ENCODE measurements at places on chromosomes 2 and 18. TPM values are rescaled to one million over a fixed set of nuclear protein-coding genes. Genes with fewer than 3 reads are reported as not detected.
A peak's percentile ranks its signal among the peaks of the same experiment; 100 is the strongest.

GRCh38 chr2:236731767-236732580 is 162.3 kb downstream of the ACKR3 start:
- DNase-seq, result no peak

DNA sequence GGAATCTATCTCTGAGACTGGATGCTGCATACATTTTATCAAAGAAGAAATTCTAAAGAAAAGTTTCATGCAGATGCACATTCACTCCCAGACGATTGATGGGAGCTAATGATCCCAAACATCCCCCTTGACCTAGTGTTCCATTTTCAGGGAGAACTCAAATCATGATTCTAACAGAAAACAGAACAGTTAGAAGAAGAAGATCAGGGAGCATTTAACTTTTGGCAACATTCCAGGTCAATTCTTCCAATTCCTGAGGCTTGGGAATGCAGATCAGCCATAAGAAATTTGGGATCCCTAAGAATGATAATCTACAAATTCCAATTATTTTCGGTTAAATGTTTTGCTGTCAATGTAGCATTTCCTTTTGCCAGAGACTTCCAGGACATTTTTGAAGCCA is 96.6 kb downstream of the CPO start:
- peak; percentile 37 for DNase-seq

GRCh38 chr18:35938158-35938557 is 34.3 kb upstream of the RMP24 start:
- DNase-seq, result no peak

- peak; percentile 9 for DNase-seq
Observed at GRCh38 chr2:29443151-29443550, 327.9 kb downstream of the CLIP4 start.

DNA sequence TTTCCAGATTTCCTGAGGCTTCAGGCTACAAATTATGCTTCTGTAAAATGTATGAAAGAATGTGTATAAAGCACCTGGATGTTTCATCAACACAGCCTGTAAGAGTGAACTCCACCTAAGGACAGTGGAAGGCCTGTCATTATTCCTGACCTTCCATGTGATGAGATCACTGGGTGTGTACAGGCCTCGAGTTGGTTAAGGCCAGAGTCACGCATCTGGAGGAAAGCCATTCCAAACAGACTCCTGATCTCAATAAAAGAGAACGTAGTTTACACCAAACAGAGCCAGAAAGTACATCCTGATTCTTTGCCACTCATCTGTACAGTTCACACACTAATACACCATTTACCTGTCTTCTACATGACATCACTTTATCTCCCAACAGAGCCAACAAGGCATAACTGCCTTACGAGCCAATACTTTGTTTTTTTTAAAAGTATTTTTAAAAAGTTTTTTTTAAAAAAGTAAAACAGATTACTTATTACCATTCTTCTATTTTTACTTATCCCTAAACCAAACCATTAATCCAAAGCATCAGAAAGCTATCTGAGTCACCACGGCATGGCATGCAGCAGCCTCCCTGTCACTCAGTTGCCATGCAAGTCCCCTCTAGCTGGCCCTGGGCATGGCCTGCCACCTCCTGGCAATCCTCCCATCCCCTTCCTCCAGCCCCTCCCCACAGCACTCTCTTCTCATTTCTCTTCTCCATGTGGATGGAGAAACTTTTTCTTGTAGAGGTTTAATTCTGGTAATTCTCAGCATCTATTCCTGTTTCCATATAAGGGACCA is 78.8 kb upstream of the TFCP2L1 start:
- DNase-seq, result no peak

DNA sequence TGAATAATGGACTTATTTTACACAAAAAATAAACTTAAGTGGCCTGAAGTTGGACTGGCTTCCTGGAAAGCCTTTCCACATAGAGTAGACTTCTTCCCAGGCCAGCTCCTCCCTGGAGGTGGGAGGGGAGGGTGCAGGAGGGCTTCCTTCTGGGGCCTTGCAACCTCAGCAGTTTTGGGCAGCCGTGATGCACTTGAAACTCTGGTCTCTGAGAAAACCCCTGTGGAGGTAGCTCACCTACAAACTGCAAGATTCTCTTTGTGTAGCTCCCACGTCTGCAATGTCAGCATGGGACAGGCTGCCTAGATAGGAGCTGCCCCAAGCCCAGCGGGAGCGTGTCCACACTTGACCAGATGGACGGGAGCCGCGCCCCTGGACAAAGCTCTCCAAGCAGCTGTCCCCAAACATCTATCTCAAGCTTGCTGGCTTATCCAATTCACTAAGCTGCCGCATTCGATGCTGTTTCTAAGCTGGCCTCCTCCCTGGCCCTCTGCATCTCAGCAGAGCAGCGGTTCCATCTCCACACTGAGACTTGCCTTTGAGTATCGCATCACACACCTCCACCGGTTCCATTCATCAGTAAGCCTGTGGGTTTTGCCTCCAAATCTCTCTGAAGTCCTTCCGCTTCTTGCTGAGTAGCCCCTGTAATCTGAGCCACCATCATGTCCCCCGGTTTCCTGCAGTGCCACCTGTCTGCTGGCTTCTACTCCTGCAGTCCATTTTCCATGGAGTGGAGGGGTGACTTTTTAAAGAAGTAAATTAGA is 1.6 kb upstream of the LPIN1 start:
- peak; percentile 61 for DNase-seq

GRCh38 chr2:152486737-152487400 is 151.9 kb downstream of the FMNL2 start:
- no peak for DNase-seq

- DNase-seq, result peak; percentile 58
Observed at GRCh38 chr2:136129601-136130000, 11.7 kb upstream of the CXCR4 start.

DNA sequence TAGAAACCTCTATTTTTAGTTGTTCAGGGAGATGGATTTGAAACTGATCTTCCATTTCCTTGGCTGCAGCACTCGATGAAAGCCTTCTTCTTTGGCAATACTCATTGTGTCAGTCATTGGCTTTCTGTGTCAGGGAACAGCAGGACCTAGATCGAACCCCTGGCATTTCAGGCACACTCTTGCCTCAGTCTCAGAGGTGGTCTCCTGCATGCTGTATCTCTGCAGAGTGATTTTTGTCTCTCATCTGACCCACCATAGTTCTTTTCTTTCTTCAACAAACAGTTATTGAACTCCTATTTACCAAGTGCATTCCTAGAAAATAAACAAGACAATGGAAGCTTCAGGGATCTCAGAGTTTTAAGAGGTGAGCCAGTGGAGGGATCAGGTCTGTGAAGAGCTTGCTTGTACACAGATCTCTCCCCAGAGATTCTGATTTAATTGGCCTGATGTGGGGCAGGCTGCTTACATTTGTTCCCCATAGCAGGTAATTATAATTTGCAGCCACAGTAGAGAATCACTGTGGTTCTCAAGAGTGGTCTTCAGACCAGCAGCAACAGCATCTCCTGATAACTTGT is 473.1 kb upstream of the TCF4 start:
- no peak for DNase-seq

DNA sequence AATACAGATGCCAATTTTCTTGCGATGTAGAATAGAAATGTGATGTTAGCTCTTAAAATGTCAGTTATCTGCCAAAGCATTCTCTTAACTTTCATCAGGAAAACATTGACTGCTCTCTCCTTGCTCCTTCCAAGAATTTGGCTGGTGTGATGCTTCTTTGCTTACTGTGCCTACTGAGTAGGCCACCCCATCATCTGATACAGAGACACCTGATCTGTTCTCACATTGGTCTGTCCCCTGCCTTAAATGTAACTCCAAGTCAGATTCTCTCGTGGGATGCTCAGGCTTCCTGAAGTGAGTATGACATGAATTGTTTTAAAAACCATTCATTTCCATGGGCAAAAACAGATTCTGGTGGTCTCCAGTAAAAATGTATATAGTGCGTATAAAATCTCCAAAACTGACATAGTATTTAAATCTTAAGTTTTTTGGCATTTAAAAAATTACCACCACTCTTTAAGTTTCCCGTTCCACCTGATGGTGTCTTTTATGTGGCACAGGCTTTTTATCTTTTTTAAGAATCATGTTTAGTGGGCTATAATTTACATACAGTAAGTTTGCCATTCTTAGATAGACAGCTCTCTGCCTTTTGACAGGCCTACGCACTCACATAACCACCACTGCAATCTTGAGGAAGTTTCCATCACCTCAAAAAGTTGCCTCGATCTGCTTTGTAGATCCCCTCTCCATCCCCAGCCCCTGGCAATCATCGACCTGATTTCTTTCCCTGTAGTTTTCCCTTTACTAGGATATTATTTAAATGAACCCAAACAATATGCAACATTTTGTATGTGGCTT is 36.6 kb downstream of the UBE2F start:
- DNase-seq, result no peak

DNA sequence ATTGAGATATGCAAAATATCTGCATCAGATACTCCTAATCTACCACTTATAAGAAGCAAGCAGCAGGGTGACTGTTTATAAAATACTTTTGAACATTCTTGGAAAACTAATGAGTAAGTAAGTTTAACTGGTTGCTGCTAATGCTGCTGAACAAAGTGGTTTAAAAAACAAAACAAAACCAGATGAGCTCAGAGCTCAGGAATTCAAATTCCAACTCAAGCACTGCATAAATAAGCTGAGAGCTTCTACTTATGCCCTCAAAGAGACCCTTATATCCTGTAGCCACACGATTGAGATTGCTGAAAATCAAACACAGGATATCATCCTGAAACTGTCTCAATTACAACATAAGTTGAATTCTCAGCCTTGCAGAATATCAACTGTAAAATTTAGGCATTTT is 62.3 kb upstream of the NYAP2 start:
- DNase-seq, result no peak

GRCh38 chr2:46697830-46698323 is 217.7 kb downstream of the MCFD2 start:
- DNase-seq, result no peak

DNA sequence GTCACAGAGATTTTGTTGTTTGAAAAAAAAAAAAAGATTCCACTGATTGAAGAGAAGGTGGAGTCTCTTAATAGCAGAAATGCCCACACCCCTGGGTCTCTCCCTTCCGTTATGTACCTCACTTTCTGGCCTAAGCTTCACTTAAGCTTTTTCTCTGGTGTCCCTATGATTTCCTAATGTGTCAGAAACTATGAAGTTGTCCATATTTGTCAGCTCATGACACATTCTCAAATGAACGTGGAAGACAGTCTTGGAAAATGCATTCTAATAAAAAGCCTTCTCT is 5.4 kb upstream of the MALL start:
- DNase-seq, result no peak

GRCh38 chr2:172339371-172340010 is 87.9 kb upstream of the ITGA6 start:
- peak; percentile 65 for DNase-seq

DNA sequence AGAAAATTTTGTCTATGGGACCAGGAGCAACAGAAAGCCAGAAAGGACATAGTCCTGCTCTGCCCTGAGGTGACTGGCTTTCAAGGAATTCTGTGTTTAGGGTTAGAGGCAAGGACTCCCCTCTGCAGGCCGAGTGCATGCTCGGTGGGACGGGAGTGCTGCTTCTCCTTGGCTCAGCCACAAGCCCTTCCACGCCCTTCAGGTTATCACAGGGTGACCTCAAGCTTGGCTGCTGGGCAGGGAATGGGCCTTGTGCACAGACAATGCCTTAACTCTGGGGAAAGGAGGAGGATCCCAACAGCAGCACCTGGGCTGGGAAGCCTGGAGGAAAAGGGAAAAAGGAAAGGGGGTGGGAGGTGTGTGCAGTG is 32.8 kb downstream of the FAM178B start:
- DNase-seq, result no peak

DNA sequence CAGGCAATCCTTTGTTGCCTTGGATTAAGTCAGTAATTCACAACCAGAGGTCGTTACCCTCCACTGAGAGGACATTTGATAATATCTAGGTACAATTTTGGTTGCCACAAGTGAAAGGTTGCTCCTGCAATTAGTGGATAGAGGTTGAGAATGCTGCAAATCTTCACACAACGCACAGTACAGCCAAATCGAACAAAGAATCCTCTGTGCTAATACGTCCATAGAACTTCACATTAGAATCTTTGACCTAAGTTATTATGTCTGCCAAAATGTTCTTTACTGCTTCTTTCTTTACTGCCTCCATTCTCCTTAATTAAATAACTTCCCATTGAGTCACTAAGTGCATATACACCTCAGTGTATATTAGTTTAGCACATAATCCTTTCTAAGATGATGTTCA is 879.5 kb downstream of the TRIB2 start:
- no peak for DNase-seq

- no peak for DNase-seq
Observed at GRCh38 chr18:36831139-36831538, 2.2 kb downstream of the KIAA1328 start.

DNA sequence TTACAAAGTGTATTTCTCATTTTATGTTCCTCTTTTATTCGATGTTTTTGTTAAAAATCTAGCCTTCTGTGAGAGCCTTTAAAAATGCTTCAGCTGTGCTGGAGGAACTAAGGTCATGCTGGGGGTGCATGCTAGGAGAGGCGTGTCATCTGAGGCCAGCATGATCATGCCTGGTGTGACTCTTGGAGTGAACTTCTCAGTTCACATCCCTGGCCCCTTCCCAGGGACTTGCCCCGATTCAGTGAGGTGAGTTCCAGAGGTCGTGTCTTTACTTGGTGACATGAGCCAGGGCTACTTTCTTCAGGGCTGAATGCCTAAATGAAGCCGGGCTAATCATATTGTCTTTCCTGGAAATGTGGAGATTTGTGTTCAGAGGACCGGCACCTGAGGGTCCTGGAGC is 264.9 kb downstream of the MREG start:
- DNase-seq, result no peak

GRCh38 chr18:28729321-28729720 is 552.4 kb upstream of the CDH2 start:
- no peak for DNase-seq

DNA sequence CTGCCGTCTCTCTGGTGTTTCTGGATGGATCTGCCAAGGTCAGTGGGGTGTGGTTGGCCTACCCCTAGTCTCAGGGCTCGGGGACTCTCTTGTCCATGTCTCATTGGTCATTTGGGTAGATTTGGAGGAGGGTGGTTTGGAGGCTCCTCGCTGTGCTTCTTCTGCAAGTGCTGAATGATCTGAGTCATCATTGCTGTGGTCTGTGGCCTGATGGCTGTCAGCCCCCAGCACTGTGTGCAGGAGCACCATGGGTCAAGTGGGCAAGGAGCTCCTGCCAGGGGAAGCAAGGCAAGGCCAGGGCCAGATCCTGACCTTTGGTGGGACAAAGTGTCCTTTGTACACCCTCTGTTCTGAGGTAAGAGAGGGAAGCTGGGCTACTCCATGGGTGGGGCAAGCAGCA is 221.8 kb downstream of the FHOD3 start:
- DNase-seq, result no peak

GRCh38 chr2:226963528-226963927 is 127.7 kb downstream of the RHBDD1 start:
- DNase-seq, result no peak

- no peak for DNase-seq
Observed at GRCh38 chr18:365651-366050, 97.8 kb upstream of the THOC1 start.

GRCh38 chr2:228417956-228418355 is 236.5 kb upstream of the SPHKAP start:
- DNase-seq, result no peak

KHK gene
- polyA plus RNA-seq, result 4.2 TPM

CPO gene
- not detected for polyA plus RNA-seq

C1QL2 gene
- polyA plus RNA-seq, result not detected

CYP27C1 gene
- polyA plus RNA-seq, result 0.50 TPM

CCDC121 gene
- polyA plus RNA-seq, result 2.4 TPM

DUSP2 gene
- 3.6 TPM for polyA plus RNA-seq

CELF4 gene
- polyA plus RNA-seq, result 0.93 TPM

RNF125 gene
- 1.2 TPM for polyA plus RNA-seq

RBKS gene
- 1.4 TPM for polyA plus RNA-seq

ANKRD30BL gene
- polyA plus RNA-seq, result not detected

ACMSD gene
- not detected for polyA plus RNA-seq
